ENCODE measurements at places on chromosomes 4 and X. TPM values are rescaled to one million over a fixed set of nuclear protein-coding genes. Genes with fewer than 3 reads are reported as not detected.

GRCh38 chrX:134623293-134624045, 34.8 kb downstream of the PLAC1 start:
- no peaks in the 10 kb centered on the region for H3K27me3 ChIP-seq
- no peak overlapping the region for H3K4me3 ChIP-seq
- DNase-seq, result no peak
- no peak overlapping the region for H3K27ac ChIP-seq
- no peaks in the 10 kb centered on the region for H3K4me1 ChIP-seq
- no peaks in the 10 kb centered on the region for H3K36me3 ChIP-seq

DNA sequence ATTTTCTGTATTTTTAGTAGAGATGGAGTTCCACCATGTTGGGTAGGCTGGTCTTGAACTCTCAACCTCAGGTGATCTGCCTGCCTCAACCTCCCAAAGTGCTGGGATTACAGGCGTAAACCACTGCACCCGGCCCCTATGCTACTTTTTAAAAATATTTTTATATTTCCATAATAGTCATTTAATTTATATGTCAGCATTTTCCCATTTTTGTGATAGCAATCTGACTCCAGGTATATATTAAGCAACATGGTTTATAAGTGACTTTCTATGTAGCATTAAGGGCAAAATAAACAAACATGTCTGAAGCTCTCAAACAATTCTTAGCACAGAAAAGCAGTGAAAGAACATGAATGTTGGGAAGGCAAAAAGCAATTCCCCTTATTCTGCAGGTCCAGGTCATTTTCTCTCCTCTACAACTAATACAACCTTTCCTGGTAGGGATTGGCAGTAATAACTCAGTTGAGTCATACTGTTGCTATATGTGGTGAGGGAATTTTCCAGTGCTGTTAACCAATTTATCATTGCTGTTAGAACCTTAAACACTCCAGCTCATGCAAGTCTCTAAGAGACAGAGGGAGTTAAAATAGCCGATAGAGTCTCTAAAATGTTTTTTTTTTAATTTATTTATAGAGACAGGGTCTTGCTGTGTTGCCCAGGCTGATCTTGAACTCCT, 24.0 kb downstream of the SMIM14 start:
- peaks cover 49% of the 10 kb centered on the region for H3K4me1 ChIP-seq
- H3K27ac ChIP-seq, result no peak overlapping the region
- no peak for DNase-seq

The MAGEH1 gene
- total RNA-seq, result 26.1 TPM

The KDR gene
- 18.9 TPM for total RNA-seq

The PNMA6F gene
- not detected for total RNA-seq

Data from spleen (tissue), 13 donors.